ENCODE measurements at places on chromosomes 4 and X.

- DNase-seq, result no peak
Measured at GRCh38 chr4:107034996-107035818, 906 bp downstream of the DKK2 start.

DNA sequence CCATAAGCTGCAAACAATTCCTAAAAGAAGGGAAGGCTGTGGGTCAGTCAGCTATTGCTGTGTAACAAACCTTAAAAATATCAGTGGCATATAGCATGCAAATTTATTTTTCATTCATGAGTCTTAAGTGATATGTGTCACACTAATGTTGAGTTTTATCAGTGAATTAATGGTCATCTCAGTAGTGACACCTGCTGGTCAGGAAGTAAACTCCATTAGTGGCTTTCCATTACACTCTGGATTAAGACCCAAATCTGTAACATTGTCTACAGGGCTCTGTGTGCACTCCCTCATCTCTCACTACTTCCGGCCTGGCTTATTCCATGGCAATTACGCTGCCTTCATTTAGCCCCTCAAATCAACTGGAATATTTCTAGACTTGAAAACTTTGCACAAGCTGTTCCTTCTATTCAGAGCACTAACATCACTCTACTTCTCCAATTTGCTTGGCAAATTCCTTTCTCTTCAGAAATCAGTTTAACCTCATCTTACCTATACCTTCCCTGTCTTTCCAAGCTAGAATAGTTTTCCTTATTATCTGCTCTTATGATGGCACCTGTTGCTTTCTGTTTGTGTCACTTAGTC is 217.3 kb upstream of the TAPT1 start:
- no peak for DNase-seq

GRCh38 chrX:850471-850916 is 219.9 kb downstream of the SHOX start:
- no peak for DNase-seq

- DNase-seq, result no peak
Measured at GRCh38 chrX:72392816-72393800, 87.4 kb upstream of the CITED1 start.

- DNase-seq, result no peak
Measured at GRCh38 chr4:145302725-145303124, 122.3 kb upstream of the OTUD4 start.

DNA sequence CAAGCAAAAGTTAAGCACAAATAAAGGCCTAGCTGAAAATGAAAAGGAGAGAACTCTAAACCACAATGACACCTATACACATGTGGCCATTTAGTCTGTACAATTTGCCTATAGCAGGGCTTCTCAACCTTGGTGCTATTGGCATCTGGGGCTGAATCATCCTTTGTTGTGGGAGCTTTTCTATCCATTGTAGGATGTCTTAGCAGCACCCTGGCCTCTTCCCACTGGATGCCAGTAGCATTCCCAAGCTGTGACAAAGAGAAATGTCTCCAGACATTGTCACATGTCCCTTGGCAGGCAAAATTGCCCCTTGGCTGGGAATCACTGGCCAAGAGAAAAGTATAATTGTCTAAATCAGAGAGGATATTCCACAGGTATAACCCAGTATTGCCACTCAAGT is 13.5 kb upstream of the PRPS2 start:
- no peak for DNase-seq

Data from stimulated activated CD8-positive, alpha-beta memory T cell treated with anti-CD3 and anti-CD28 coated beads, Interleukin-15, amount 100 ng/mL, for 4 hours (primary cell).